Left lung (tissue), 14 donors: ENCODE measurements at places on chromosomes 6 and 20. TPM values are rescaled to one million over a fixed set of nuclear protein-coding genes. Genes with fewer than 3 reads are reported as not detected.

GRCh38 chr6:78599526-78599925, 267.8 kb upstream of the IRAK1BP1 start:
- DNase-seq, result no peak

- no peak for DNase-seq
Observed at GRCh38 chr6:73791336-73791735, 95.3 kb downstream of the CD109 start.

DNA sequence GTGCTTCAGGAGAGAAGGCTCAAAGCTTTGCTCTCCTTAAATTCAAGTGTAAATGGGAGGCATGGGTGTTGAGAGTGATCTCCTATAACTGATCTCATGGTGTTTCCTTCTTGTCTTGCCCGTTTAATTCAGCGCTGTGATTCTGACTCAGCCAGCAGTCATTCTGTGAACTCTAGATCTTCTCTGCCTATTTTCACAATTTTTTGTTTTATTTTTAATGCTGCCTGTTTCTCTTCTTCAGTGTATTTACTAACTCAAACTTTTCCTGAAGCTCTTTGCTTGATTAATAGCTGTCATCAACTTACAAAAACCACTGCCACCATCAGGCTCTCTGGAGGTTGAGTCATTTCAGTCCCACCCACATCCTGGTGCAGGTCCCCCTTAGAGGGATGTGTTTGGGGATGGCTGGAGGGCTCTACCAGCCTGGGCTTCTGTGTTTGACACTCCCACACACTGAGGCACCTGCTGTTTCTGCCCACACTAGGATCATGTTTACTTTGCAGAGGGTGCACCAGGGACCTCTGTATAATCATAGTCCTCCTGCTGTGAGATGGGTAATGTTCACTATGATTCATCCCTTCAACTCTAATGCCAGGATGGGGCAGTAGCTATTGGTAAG, 94.0 kb downstream of the SHLD1 start:
- no peak for DNase-seq

Gene FAM83C
- not detected for polyA plus RNA-seq

Gene PBOV1
- 0.10 TPM for polyA plus RNA-seq
